ENCODE measurements at places on chromosomes 2 and 18. TPM values are rescaled to one million over a fixed set of nuclear protein-coding genes. Genes with fewer than 3 reads are reported as not detected.

DNA sequence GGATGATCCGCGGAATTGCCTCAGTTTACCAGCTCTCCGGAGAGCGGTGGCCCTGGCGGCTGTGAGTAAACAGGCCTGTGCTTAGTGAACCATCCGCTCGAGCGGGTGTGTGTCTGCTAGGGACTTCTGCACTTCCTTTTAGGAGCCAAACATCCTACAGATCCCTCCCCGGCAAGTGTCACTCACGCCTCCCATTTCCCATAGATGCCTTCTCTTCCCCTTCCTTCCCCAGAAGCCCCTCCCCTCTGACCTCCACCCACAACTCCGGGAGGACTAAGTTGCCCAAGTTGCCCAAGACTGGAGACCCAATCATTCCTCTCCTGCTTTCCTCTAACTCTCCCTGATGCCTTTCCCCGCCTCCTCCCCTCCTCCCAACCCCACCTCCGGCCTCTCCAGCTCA, 2.9 kb downstream of the C1QL2 start:
- DNase-seq, result no peak

- DNase-seq, result no peak
These were observed 26.8 kb downstream of the STK17B start for GRCh38 chr2:196144513-196145126.

DNA sequence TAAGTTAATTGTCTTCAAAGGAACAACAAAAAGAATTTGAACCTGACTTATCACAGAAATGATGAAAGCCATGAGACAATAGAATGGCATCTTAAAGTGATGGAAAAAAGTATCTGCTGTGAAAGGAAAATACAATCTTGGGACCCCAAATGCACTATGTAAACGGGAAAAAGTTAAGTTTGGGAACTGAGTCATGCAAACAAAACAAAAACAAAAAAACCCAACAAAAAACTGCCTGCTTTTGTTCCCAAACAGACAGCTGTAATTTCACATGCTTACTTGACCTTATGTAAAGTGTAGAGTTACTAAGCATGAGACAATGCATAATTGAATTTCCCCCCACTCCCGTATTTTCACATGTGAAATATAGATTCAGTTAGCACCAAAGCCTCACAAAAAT, 122.1 kb upstream of the RBMS1 start:
- no peak for DNase-seq

- DNase-seq, result peak; percentile 30
These were observed 110.9 kb downstream of the FAM210A start for GRCh38 chr18:13615432-13615861.

The CHPF gene
- 3.2 TPM for total RNA-seq

The PPM1G gene
- 164 TPM for total RNA-seq
